Pancreas (tissue), 10 donors: ENCODE measurements at places on chromosomes 1 and 21.

GRCh38 chr1:65812065-65812464, 19.4 kb downstream of the PDE4B start:
- DNase-seq, result no peak
- H3K27me3 ChIP-seq, result no peaks in the 10 kb centered on the region
- no peak overlapping the region for H3K4me3 ChIP-seq

- H3K27ac ChIP-seq, result no peak overlapping the region
- no peaks in the 10 kb centered on the region for H3K4me1 ChIP-seq
- DNase-seq, result no peak
- no peaks in the 10 kb centered on the region for H3K27me3 ChIP-seq
These were observed 280.7 kb downstream of the TM2D1 start for GRCh38 chr1:61444288-61444687.

GRCh38 chr1:175981128-175981527, 226.0 kb downstream of the COP1 start:
- H3K36me3 ChIP-seq, result peaks cover 16% of the 10 kb centered on the region
- no peak overlapping the region for H3K27ac ChIP-seq
- peaks cover 9% of the 10 kb centered on the region for H3K4me1 ChIP-seq
- H3K27me3 ChIP-seq, result no peaks in the 10 kb centered on the region
- DNase-seq, result no peak

- no peaks in the 10 kb centered on the region for H3K4me1 ChIP-seq
- DNase-seq, result no peak
- no peaks in the 10 kb centered on the region for H3K36me3 ChIP-seq
- no peak overlapping the region for H3K27ac ChIP-seq
- H3K4me3 ChIP-seq, result no peak overlapping the region
These were observed 156.7 kb downstream of the BRINP3 start for GRCh38 chr1:190320952-190321351.

GRCh38 chr1:76302711-76303339, 228.3 kb downstream of the ST6GALNAC3 start:
- no peaks in the 10 kb centered on the region for H3K4me1 ChIP-seq
- no peaks in the 10 kb centered on the region for H3K27me3 ChIP-seq
- no peak overlapping the region for H3K27ac ChIP-seq
- H3K4me3 ChIP-seq, result no peak overlapping the region
- DNase-seq, result no peak

GRCh38 chr1:230794431-230794830, 47.2 kb downstream of the CAPN9 start:
- no peak overlapping the region for H3K4me3 ChIP-seq
- no peaks in the 10 kb centered on the region for H3K4me1 ChIP-seq
- no peaks in the 10 kb centered on the region for H3K27me3 ChIP-seq
- DNase-seq, result no peak
- H3K36me3 ChIP-seq, result no peaks in the 10 kb centered on the region

DNA sequence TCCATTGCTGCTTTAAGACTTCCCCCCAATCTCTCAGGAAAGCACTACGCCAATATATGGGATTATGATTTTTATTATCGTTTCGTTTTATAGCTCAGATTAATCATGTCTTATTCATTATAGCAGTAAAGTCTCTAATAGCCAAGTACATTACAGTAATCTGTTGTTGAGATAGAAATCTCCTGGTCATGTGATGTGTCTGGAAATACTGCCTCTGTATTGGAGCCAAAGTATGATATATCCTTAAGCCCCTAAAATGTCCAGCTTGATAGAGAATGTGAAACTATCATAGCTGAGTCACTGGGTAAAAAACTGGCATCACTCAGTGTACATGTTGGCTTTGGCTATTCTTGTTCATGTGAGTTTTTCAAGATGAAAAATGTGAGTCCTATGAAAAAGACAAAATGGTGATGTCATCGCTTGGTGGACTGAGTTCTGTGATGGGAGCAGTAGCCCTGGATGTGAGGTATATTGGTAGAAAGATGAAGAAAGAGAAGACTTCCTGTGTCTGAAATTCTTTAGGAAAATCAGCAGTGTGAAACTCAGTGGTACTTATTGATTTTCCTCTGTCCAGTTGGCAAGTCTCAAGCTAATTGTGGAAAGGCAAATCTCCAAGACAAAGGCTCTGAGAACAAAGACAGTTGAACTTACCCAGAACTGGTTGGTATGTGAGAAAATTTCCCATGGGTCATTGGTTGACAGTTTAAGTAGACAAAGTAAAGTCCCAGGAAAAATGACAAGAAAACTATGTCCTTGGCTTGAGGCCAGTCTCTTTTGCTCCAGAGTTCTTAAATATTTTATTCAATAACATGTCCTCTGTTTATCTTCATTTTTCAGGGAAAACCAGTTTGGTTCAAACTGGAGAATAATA, 76.2 kb downstream of the BRINP2 start:
- H3K27ac ChIP-seq, result peak overlapping the region; percentile 32
- no peak for DNase-seq
- H3K4me3 ChIP-seq, result no peak overlapping the region
- no peaks in the 10 kb centered on the region for H3K27me3 ChIP-seq

DNA sequence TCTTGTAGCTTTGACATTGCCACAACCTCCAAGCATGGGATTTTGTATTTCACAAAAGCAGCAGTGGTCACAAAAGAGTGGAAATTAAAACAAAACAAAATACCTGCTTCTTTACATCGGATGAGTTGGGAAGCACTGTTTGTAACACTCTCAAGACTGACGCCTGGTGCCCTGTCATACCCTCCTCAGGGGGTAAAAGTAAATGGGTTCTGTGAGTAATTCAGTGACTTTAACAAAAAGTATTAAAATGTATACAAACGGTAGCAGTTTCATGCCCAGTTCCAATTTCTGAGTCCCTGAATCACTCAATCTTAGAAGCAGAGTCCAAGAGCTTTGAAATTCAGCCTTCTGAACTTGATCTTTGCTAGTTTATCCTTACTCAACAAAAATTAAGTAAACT, 152.5 kb downstream of the TIAM1 start:
- H3K27ac ChIP-seq, result no peak overlapping the region
- H3K27me3 ChIP-seq, result no peaks in the 10 kb centered on the region
- no peak for DNase-seq
- no peaks in the 10 kb centered on the region for H3K4me1 ChIP-seq
- no peak overlapping the region for H3K4me3 ChIP-seq

GRCh38 chr1:64623750-64624191, 121.1 kb upstream of the RAVER2 start:
- DNase-seq, result peak; percentile 14
- peaks cover 9% of the 10 kb centered on the region for H3K4me1 ChIP-seq
- no peaks in the 10 kb centered on the region for H3K27me3 ChIP-seq
- no peaks in the 10 kb centered on the region for H3K36me3 ChIP-seq
- no peak overlapping the region for H3K27ac ChIP-seq

- H3K4me1 ChIP-seq, result no peaks in the 10 kb centered on the region
- H3K27ac ChIP-seq, result no peak overlapping the region
- H3K36me3 ChIP-seq, result no peaks in the 10 kb centered on the region
- DNase-seq, result no peak
- no peaks in the 10 kb centered on the region for H3K27me3 ChIP-seq
These were observed 308.6 kb downstream of the MATN1 start for GRCh38 chr1:30414851-30415165.

GRCh38 chr1:169858467-169858866, 35.2 kb downstream of the SCYL3 start:
- H3K4me1 ChIP-seq, result no peaks in the 10 kb centered on the region
- peaks cover 5% of the 10 kb centered on the region for H3K36me3 ChIP-seq
- H3K27me3 ChIP-seq, result no peaks in the 10 kb centered on the region
- no peak overlapping the region for H3K4me3 ChIP-seq

DNA sequence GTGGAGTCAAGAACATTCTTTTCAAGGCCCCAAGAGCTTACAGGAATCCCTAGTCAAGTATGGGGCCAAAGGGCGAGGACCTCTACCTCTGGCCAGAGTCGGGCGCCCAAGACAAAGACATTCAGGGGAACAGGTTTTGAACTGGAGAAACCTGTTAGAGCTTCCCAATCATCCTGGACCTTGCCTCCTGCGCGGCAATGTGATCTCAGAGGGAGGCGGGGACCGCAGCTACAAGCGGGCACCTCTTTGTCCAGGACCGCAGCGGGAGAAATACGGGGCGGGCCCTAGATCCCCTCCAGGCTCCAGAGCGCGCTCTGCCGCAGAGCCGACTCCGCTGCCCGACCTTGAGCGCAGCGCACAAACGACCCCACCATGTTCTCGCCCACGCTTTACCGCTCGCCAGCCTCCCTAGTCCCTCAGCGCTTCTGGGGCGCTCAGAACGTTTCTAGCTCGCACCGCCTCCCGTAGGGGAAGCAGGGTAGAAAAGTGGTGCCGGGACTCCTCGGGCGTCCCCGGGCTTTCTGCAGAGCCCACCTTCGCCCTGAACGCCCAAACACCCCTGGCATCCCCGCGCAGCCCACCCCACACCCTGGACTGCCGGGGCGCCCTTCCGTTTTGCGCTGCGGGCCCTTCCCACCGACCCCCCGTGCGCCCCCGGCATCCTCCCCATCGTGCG, 28.1 kb downstream of the RABIF start:
- H3K36me3 ChIP-seq, result no peaks in the 10 kb centered on the region
- H3K27me3 ChIP-seq, result no peaks in the 10 kb centered on the region
- H3K27ac ChIP-seq, result no peak overlapping the region
- peak; percentile 63 for DNase-seq

GRCh38 chr1:39415553-39415952, 75.9 kb upstream of the BMP8A start:
- no peak overlapping the region for H3K27ac ChIP-seq
- H3K27me3 ChIP-seq, result no peaks in the 10 kb centered on the region
- H3K36me3 ChIP-seq, result no peaks in the 10 kb centered on the region
- no peak overlapping the region for H3K4me3 ChIP-seq

DNA sequence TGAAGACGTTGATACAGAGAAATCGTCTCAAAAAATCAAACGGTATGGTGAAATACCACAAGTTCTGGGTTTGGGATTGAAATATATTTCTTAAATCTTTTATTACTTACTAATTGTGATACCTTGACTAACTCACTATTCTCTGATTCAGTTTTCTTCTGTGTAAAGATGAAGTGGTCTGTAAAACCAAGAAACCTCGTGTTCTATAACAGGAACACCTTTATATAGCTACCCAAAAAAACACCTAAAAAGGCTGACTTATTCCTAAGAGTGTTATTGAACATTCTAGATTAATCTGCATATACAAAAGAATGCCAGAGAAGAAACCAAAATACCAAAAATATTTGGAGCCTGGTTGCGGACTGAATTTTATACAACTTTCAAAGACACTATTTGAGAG, 721 bp downstream of the LRRIQ3 start:
- H3K4me1 ChIP-seq, result no peaks in the 10 kb centered on the region
- H3K36me3 ChIP-seq, result peaks cover 8% of the 10 kb centered on the region
- peak overlapping the region; percentile 88 for H3K27ac ChIP-seq
- H3K27me3 ChIP-seq, result no peaks in the 10 kb centered on the region
- DNase-seq, result no peak
- peak overlapping the region; percentile 42 for H3K4me3 ChIP-seq
